ENCODE measurements at places on chromosomes 16 and 17. TPM values are rescaled to one million over a fixed set of nuclear protein-coding genes. Genes with fewer than 3 reads are reported as not detected.
A peak's percentile ranks its signal among the peaks of the same experiment; 100 is the strongest.

The CHRNE gene
- 0.65 TPM for total RNA-seq

The KRT25 gene
- total RNA-seq, result not detected

The SCNN1G gene
- not detected for total RNA-seq

The KRT14 gene
- not detected for total RNA-seq

The CD2BP2 gene
- total RNA-seq, result 71.3 TPM

The SMIM22 gene
- total RNA-seq, result not detected

The PLLP gene
- total RNA-seq, result 0.26 TPM

The C17orf78 gene
- not detected for total RNA-seq

The IRX6 gene
- total RNA-seq, result not detected

The CDH5 gene
- not detected for total RNA-seq

The NGFR gene
- not detected for total RNA-seq

The PRSS33 gene
- total RNA-seq, result 0.17 TPM

The PLD6 gene
- total RNA-seq, result 5.5 TPM

The NLRC3 gene
- 95.9 TPM for total RNA-seq

The UNC119 gene
- 54.9 TPM for total RNA-seq

The UBE2G1 gene
- 69.4 TPM for total RNA-seq

The HCRT gene
- not detected for total RNA-seq

DNA sequence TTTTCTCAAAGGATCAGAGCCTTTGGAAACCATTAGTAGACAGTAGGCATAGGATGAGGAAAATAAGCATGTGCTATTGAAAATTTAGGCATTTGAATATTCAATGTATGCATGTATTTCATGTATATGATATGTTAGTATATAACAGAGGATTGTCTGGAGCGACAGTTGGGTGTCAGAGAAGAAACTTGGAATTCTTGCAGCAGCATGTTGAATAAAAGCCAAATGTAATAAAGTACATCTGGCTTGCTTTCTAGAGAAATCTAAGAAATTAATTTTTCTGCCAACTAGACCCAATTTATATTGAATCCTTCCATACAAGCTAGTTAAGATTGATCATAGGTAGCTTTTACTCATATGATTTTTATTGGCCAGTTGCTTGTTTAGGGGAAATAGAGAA is 578.8 kb downstream of the CDH11 start:
- no peak for DNase-seq

- no peak for DNase-seq
Observed at GRCh38 chr17:64327201-64327930, 63.3 kb downstream of the PECAM1 start.

DNA sequence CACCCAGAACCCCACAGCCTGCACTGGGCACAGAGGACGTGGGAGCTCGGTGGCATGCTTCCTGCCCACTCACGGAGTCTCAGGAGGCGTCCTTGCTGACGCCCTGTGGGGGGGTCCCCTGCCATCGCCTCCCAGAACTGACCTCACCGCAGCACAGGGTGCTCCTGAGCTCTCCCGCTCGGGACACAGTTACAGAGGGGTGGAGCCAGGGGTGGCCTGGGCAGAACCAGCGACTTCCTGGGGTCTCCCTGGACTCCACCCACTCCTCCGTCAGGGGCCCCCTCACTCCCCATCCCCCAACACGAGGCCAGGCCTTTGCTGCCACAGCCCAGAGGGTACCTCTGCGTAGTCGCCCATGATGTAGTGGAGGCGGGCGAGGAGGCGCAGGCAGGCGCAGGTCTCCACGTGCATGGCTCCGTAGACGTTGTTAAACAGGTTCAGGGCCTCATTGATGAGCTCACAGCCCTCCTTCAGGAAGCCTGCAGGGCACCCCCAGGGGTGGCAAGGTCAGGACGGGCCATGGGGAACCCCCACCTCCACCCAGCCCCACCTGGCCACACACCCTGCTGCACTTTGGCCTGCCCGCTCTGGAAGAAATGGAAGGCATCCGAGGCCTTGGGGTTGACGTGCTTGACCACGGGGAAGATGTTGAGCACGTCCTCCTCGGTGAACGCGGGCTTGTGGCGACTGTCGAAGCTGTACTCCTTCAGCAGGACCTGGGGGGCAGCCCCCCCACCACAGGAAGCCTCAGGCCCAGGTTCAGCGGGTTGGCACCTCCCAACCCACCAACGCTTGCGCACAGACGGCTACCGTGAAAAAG is 17.8 kb downstream of the CLUH start:
- DNase-seq, result peak; percentile 24

DNA sequence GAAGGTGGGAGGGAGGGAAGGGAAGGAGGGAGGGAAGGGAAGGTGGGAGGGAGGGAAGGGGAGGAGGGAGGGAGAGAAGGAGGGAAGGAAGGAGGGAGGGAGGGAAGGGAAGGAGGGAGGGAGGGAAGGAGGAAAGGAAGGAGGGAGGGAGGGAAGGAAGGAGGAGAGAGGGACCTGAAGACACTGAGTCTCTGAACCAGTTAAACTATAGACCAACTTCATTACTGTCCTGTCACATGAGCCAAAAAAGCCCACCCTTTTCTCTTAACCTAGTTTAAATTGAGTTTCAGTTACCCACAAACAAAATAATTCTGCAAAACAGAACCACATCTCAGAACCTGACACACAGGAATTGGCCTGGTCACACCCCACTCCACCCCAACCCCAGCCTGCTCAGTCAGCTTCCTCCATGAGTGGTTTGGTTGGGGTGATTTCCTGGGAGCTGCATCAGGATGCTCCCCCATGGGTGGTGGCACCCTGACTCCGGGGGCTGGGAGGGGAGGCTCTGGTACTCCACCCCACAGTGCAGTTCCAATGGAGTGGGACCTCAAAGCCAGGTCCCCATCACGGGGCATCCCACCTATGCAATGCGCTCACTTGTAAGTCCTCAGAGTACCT is 4.7 kb upstream of the PRR29 start:
- peak; percentile 41 for DNase-seq

DNA sequence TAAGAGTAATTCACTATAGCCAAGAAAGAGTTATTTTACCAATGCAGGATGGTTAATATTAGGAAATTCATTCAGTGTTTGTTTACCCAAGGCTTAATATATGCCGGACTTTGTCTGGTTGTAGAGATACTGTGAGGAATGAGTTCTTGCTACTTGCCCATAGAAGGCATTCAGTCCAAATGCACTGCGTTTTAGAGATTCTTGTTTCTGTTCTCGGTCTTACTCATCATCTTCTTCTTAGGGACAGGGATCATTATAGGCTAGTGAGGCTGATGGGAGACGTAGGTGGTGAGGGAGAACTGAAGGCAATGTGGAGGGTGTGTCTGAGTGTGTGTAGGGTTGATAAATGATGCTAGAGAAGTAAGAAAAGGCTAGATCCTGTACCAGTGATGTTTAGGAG is 90.7 kb downstream of the OR1D5 start:
- DNase-seq, result no peak

GRCh38 chr17:48024149-48025039 is 13.2 kb downstream of the COPZ2 start:
- DNase-seq, result peak; percentile 57

GRCh38 chr17:78316115-78316866 is 43.6 kb downstream of the SOCS3 start:
- DNase-seq, result no peak

DNA sequence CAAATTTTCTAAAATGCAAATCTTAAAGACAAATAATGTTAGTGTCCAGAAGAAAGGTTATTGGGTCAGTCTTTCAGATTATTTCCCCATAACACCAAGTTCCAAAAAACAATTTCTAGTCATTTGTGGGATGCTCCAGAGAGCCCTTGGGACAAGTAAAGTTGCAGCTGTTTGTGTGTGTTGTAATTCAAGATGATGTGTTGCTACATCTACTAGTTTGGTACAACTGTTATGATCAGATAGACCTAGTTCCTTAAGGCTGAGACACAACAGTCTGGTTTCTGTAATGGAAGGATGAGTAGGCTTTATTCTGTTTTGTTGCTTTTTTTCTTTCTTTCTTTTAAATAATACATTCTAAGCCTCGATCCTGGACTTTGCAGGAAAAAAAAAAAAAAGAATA is 41.9 kb downstream of the PIGL start:
- no peak for DNase-seq

- no peak for DNase-seq
Observed at GRCh38 chr17:76473541-76473985, 6.2 kb downstream of the AANAT start.

DNA sequence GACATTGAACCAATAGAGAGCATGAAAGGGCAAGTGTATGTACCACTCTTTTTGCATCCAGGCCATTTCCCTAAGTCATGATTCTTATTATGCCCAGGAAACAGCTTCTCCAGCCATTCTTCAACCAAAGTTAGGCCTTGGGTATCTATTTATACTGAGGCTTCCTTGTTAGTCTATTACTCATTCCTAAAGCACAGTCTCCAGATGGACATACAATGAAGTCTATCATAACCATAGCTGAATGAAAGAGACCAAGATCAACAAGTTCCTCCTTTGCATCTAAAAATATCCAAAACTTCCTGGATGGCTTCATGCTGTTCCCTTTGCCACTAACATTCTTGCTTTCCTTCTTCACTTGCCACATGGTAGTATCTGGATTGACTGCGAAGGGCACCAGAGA is 265.9 kb downstream of the CDH8 start:
- DNase-seq, result no peak

GRCh38 chr17:27290916-27291598 is 2.9 kb upstream of the WSB1 start:
- DNase-seq, result no peak

- no peak for DNase-seq
Observed at GRCh38 chr17:70041061-70041460, 34.0 kb upstream of the KCNJ16 start.

DNA sequence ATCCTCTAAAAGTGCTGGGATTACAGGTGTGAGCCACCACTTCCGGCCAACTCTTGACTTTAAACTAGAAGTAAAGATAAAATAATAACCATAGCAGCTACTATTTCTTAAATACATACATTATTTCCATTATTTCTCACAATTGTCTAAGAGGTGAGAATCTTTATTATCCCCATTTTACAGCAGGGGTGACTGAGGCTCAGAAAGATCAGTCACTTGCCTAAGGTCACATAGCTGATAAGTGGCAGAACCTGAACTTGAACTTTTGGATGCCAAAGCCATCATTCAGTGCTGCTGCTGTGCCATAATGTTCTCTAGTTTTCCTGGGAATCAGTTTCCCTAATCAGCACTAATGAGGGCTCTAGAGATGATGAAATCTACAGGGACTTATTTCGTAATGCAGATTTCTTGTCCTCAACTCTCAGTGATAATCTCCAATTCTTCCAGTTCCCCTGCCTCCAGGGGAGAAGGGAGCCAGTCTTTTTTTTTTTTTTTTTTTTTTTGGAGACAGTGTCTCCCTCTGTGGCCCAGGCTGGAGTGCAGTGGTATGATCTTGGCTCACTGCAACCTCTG is 25.2 kb upstream of the GPRC5B start:
- DNase-seq, result no peak

DNA sequence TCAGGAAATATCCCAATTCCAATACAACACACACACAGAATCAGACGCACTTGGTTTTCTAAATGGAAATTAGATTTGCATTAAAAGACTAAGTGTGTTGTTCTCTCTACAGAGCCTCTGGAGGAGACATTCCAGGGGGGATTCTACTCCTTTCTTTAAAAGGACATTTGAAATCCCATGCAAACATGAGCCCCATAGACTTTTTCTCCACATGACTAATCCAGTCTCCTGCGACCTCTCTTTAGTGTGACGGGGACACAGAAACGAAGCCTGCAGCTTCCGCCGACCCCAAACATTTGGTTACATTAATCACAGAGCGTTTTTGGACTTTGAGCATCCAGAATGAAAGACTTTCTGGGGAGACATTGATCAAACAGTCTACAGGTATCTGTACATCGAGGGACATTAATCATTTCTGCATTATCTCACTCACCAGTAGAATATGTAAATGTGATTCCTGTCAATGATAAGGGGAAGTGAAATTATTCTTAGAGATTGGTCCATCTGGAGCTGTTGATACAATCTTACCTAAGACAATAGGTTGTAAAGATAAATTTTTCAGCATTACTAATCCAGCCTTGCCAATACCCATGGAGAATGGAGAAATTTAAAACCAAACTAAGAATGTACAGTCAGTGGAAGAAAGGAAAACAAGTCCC is 103.4 kb upstream of the IRX3 start:
- no peak for DNase-seq

GRCh38 chr16:27340654-27341053 is 26.9 kb downstream of the IL4R start:
- no peak for DNase-seq

DNA sequence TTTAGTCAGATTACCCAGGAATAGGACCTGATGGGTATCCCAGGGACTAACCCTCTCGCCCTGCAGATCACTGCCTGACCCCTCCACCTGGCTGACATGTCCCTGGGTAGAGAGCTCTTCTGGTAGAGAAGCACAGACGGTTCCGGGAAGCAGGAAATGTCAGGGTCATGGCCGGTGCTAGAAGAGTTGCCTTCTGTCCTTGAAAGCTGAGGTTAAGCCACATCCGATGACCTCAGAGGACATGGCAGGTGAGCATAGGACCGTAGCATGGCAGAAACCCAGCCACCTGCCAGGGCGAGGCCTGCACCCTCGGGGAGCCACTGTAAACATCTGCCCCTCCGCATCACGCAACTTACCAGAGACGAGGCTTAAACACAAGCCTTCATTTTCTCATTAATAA is 483.7 kb downstream of the SOX9 start:
- DNase-seq, result no peak

DNA sequence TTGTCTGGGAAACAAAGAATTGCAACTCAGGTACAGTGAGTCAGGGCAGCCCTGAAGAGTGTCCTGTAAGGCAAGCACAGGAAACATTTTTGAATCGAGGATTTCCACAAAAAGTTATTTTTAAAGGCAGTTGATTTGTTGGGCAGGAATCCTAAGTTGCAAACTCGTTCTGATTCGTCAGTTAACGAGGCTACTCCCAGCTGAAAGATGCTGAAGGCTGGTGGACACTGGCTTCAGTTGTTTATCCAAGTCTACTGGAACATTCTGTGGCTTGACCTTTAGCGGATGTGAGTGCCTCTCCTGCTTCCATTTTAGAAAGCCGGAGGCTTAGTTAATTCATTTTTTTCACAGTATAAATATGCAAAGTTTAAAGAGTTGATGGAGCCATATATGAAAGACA is 84.2 kb downstream of the KCNJ12 start:
- no peak for DNase-seq

- no peak for DNase-seq
Observed at GRCh38 chr17:54876656-54877195, 23.9 kb upstream of the TOM1L1 start.

DNA sequence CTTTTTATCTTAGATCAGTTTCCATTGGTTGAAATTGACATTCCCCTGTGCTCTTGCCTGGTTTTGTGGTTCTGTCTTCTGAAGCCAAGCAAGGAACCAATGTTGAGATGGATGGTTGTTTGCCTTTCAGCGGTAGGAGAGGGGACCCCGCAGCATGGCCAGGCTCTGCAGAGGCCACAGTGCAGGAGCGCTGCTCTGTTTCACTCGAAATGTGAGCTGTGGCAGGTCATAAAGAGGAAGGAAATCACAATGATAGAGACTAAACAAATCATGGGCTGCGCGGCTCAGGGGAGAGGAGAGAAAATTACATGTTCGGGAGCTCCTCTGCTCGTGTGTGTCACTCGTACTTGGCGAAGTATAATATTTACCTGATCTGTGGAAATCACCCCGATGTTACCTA is 148.2 kb downstream of the SNX29 start:
- no peak for DNase-seq
